Activated naive CD4-positive, alpha-beta T cell (primary cell): ENCODE measurements at places on chromosomes 2 and 18.

- DNase-seq = no peak
Observed at GRCh38 chr2:209456489-209456888, 32.6 kb downstream of the MAP2 start.

DNA sequence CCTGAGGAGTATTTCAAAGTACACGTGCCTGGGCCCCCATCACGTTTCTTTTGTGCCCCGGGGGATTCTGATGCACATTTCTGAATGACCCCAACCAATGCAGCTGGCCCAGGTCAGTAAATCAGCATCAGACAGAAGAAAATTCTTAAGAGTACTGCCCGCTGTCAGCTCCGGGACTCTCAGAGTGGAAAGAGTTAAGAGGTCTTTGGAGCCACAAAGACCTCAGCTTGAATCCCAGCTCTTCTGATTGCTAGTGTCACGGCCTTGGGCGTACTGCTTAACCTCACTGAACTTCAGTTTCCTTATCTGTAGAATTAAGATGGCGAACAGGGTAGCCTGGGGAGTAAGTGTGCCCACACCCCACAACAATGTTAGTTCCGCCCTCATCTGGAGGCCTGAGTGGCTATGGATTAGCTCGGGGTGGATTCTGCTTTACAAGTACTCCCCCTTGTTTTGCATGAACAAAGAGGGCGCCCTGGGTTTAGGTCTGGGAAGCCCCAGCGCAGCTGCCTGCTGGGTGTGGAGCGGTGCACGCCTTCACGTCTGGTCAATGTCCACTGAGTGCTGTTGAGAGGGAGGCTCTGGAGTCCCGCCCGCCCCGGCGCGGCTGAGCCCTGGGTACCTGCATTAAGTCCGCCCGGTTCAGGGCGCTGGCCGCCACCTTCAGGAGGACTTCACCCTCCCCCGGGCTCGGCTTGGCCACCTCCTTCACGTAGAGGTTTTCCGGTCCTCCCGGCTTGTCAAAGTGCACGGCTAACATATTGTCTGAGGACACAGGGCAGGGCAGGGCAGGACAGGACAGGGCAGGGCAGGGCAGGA, 858 bp downstream of the TP53I3 start:
- no peak for DNase-seq

DNA sequence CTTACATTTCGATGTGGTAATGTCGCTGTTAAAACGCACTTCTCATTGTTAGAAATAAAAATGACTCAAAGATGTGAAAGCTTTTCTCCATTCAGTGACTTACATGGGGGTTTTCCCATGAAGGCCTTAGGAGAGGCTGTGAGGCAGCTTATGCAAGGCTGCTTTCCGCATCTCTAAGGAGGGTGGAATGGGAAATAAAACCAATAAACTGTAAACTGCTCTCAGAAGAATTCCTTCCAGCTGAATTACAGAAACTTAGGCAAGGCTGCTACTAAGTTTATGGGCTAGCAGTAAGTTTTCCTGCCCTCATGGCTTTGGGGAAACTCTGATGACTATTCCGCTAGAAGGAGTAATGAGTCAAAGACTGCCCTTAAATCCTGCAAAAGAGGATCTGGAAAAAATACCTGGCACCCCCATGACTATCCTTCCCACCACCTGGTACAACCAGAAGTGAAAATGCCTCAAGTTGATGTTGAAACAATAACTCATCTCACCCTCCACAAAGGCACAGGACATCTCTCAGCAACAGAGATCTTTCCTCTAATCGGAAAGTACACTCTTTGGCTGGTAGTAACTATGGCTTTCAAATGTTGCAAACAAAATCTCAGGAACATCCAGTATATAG, 97.7 kb upstream of the SMAD7 start:
- no peak for DNase-seq

DNA sequence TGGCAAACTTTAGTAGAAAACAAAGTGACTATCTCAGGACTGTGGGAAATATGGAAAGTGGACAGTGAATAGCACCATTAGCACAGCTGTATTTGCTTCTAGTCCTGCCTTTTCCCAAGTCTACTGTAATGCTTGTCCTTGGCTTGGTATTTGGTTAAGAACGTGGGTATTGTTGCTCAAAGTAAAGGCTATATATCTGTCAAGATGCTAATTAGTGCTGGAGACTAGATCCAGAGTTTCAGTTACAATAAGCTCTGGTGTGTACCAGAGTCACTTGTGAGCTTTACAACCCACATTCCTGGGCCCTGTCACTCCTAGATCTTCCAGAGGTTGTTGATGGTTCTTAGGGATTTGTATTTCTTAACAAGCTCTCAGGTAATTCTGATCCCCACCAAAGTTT, 313.6 kb downstream of the SLC8A1 start:
- DNase-seq = no peak

DNA sequence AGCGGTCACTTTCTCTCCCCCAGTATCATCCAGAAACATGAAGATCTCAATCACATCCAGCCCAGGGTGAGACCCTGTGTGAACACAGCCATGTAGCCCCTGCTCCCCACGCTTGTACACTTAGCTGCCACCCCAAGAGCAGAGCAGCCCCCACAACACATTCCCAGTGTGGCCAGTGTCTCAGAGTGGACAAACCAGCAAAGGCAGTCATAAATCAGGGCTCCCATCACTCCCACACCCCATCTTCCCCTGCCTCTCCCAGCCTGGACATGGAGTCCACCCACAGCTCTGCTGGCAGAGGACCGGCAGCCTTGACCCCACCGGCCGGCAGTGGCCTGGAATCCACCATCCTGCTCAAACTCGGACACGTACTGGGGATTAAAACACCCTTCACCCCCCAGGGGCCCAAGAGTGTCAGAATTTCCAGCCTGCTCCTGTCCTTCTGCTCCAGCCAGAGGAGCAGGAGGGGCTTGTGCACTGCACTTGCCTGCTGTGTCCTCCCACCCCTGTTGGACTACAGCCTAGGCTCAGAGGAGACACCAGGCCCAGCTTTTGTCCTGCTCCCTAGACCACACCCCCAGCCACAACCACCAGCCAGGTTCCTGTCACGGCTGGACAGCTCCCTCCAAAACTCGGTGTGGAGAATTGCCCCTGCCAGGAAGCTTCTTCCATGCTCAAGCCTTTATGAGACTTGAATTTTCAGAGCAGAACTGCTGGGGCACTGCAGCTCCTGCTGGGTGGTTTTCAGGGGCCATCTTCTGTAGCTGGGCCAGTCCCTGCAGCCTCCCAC, 206.1 kb downstream of the SMAD2 start:
- no peak for DNase-seq

GRCh38 chr18:59469463-59470180, 110.6 kb upstream of the LMAN1 start:
- DNase-seq = no peak

- no peak for DNase-seq
Observed at GRCh38 chr2:151931030-151931611, 102.9 kb upstream of the ARL5A start.

DNA sequence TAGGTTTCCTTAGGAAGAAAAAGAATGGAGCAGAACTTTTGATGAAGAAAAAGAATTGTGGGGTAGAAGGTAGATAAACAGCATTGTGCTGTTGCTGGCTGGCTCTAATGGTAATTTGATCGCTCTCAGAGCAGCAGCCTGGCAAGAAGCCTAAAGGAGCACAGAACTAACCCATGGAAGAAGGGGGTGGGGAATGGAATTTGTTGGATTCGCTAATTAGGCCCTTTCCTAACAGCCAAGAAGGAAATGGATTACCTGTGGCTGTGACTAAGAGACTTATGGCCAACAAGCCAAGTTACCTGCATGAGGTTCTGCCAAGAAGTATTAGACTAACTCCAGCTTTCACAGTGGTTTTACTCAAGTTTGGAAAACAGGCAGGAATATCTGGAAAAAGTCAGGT, 210.6 kb downstream of the IKZF2 start:
- DNase-seq = no peak

GRCh38 chr2:166239548-166239947, 111.7 kb upstream of the SCN1A start:
- DNase-seq = no peak

DNA sequence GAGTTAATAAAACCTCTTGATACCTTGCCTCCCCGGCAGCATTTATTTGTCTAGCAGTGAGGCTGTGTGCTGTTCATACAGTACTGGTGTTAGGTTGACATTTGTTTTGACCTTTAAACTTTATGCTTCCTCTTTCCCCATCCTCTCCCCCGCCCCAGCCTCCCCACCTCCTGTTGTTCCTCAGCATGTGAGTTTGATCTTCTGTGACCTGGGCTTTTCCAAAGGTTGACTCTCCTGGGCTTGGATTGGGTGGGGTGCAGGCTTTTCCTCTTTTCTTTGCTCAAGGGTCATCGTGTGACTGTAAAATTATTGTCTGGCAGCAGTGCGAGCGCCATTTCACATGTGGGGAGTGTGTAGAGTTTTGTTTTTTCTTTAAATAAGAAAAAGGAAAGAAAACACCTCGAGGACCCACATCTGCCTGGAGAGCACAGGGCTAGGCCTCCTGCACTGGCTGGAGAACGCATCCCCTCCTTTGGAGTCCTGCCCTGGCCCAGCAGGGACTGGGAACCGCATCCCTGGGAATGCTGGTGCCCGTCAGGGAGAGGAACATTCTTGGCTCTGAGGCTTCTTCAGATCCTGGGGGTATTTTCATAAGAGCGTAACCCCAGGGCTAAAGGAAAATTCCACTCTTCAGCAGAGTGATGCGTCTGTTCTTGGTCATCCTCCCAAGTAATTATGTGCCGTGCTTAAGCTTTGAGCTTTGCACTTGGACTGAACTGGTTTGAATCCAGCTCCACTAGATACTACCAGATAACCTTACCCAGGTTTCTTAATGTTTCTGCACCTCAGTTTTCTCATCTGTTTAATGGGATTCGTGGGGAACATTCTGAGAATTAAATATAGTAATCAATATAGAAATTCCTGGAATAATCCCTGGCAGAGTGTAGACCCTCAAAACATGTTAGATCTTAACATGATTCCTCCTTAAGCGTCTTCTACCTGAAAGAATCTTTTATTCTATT, 91.5 kb downstream of the SETBP1 start:
- DNase-seq = no peak

- DNase-seq = no peak
Observed at GRCh38 chr2:221767106-221768012, 195.3 kb upstream of the EPHA4 start.

DNA sequence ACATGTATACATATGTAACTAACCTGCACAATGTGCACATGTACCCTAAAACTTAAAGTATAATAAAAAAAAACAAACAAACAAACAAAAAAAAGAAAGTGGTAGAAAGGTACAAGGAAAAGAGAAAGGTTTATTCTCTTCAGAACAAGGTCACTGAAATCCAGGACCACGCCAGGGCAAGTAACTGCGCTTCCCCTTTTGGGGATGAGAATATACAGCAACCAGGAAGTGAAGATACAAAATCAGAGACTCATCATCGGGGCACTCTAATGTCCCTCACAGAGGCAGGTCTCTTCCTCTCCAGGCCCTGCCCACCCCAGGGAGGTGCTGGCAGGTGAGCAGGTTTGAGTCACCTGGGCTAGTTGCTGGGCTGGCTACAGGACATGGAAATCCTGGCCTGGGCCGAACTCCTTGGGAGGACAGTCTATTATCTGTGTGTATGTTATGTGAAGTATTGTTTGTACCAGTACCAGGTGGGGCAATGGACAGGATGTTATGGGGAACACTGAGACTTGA, 100.4 kb upstream of the GPR45 start:
- no peak for DNase-seq

GRCh38 chr2:9799011-9799596, 44.2 kb upstream of the TAF1B start:
- no peak for DNase-seq
